Stimulated activated CD8-positive, alpha-beta memory T cell treated with anti-CD3 and anti-CD28 coated beads, Interleukin-4, amount 100 ng/mL, for 48 hours (primary cell): ENCODE measurements at places on chromosomes 2 and 18.

GRCh38 chr2:238466243-238466756, 39.6 kb downstream of the ASB1 start:
- DNase-seq, result no peak

GRCh38 chr18:79819968-79820351, 22.2 kb downstream of the KCNG2 start:
- no peak for DNase-seq

DNA sequence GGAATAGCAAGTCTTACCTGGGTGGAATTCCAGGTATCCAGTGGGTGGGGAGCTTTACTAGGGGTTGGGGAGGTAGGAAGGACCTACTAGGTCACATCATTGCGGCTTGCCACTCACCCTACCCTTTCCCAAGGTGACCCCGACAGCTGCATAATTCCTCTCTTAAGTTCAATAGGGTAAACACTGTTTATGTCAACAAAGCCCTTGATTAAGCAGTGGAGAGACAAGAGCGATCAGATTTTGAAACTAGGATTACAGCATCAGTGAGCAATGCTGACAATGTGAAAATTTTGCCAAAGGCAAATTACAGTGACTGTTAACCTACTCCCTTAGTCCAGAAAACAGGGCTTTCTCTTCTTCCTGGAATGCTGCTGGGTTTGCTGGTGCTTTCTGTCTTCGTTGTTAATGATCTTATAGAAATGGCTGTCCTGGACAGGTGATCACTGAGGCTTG, 14.5 kb downstream of the SLC19A3 start:
- no peak for DNase-seq

- no peak for DNase-seq
These were observed 375.1 kb upstream of the KCNH7 start for GRCh38 chr2:163213661-163214081.

DNA sequence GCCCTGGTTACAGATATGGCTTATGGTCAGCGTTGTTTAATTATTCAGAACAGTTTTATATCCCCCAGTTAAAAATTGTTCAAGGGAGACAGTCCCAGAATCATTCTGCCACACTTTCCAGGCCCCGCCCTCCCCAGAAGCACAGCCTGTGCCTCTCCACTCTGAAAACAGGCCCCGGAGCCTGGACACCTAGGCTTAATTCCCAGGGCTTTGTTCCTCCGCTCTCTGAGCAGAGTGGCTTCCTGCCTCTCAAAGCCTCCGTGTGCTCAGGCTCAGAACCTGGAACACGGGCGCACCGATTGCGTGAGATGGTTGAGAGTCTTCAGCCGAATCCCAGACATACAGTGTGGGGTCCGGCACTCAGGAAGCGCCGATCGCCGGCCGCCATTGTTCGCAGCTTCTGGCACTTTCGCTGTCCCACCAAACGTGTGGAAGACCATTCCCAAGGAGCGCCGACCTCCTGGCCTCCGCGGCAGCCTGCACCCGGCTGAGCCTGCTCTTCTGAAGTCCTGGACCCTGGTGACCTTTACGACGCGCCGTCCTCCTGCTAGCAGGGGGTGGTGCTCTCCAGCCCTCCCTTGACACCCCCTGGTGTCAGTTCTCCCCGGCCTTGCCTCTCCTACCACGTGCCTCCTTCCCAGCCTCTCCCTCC, 45.6 kb downstream of the TWIST2 start:
- DNase-seq, result no peak

DNA sequence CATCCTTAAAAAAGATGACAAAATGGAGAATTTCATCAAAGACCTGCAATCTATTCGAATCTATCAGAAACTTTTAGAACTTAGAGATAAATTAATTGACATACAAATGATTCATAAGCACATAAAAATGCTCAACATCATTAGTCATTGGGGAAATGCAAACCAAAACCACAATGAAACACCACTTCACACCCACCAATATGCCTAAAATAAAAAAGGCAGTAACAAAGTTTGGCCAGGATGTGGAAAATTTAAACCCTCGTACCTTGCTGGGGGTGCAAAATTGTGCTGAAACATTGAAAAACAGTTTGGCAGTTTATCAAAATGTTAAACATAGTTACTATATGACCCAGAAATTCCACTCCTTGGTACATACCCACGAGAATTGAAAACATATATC, 11.5 kb upstream of the EIF2AK3 start:
- DNase-seq, result peak; percentile 28

- no peak for DNase-seq
These were observed 322.9 kb upstream of the ACVR2A start for GRCh38 chr2:147521936-147522335.

DNA sequence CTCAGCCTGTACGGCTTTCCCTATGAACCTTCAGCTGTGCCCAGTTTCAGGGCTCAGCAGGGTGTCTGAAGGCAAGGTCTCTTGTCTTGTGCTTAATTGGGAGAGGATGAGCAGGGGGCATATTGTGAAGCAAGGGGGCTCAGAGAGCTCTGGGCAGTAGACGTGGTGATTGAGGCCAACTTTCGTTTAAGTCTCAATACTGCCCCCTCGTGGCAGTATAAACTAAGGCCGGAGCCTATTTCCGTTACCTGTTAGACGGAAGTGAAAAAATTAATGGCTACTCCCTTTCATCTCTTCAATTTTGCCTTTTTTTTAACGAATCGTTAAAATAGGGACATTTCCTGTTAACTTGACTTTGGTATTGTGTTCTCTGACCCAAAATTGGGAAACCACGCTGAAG, 193.4 kb downstream of the TDRD15 start:
- DNase-seq, result peak; percentile 52

DNA sequence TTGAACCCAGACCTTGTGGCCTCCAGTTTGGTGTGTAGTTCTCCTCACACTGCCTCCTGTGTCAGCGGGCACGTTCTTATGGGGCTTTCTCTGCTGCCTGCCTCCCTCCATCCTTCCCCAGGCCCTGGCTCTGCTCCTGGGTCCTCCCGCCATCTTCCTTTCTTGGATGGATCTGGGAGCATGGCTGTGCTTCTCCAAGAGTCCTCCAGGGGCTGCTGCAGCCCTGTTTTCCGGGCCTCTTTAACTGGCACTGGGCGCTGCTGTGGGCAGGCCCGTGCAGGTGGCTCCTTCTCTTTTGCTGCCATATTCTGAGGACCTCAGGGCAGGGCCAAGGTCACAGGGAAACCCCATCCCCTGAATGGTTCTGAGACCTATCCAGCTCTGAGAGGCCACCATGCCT, 17.8 kb downstream of the THNSL2 start:
- DNase-seq, result no peak

DNA sequence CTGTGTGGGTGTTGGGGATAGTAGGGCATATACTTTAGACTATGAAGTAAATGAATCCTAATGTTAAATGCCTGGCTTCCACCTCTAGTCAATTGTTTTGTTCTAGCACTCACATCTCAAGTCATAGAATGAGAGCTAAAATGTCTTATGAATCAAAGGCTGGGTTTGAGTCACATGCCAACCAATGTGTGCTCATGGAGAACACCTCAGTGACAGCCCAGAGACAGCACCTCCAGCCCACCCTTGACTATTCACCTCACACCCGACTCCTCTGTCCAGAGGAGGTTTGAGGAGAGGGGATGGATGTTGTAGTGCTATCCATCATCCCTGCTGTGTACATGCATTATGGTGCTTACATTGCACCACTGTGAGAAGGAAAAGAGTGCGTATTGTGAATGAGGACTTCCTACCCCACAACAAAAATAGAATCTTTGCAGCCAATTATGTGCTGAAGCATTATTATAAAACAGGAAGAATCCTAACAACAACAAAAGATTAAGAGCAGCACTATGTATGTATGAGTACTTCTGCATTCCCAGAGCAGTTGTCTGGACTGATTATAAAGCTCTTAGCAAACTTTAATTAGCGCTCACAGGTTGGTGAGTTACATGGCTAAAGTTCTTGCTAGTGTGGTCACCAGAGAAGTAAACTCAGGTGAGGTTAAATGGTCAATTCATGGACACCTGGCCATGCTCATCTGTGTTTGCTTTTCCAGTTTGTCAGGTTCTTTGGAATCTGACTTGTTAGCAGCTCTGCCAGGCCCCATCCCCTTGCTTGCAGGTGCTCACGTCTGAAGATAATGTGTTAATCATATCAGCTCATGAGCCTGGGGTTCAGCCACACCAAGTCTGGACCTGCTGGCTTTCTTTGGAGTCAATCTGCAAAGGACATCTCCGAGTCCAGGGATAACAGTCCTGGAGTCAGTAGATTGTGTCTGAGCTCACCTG, 55.3 kb upstream of the NABP1 start:
- DNase-seq, result peak; percentile 35

DNA sequence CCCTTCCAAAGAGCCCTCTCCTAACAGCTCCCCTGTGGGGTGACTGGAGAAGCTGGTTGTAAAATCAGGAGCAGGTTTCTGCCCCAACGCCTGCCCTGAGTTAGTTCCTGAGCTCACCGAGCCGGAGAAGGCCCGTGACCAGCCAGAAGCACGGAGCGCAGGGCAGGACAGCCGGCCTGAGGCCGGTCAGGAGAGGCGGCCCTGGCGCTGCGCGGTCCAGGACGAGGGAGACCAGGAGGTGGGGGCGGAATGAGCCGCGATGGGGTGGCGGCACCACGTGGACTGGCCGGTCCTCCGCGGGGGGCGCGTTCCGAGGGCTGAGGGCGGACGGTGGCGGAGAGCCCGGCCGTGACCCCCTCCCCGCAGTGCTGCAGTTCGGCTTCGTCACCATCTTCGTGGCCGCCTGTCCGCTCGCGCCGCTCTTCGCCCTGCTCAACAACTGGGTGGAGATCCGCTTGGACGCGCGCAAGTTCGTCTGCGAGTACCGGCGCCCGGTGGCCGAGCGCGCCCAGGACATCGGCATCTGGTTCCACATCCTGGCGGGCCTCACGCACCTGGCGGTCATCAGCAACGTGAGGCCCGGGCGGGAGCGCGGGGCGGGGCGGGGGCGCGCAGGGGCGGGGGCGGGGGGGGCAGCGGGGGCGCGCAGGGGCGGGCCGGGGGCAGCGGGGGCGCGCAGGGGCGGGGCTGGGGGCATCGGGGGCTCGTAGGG, 29.0 kb downstream of the ANO7 start:
- peak; percentile 53 for DNase-seq

GRCh38 chr2:188623995-188624643, 332.4 kb downstream of the GULP1 start:
- no peak for DNase-seq

- DNase-seq, result peak; percentile 84
These were observed at the start of gene FBXO41 for GRCh38 chr2:73284296-73285158. Gene FBXO41 (minus strand): TSS chr2:73284478. CDS start chr2:73269630, 14,848 bp downstream.

- DNase-seq, result no peak
These were observed 109.7 kb downstream of the METTL8 start for GRCh38 chr2:171323971-171324528.

DNA sequence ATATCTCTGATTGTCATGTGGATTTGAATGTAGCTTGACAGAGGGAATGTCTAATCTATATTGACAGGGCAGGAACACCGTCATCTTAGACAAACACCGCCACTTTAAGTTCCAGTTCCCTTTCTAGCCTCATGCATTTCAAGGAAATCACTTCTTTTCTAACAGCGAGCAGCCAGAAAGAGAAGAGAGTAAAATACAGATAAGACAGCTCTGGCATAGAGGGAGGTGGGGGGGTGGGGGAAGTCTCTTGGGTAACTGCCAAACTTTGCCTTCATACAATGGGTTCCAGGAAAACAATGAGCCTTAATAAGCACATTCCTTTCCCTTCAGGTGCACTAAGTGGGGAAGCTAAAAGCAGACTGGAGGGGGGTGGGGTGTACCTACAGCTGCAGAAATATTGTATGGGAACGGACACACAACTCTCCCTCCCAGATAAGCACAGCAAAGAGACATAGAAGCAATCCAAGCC, 37.2 kb downstream of the CASP10 start:
- no peak for DNase-seq

GRCh38 chr2:188835821-188836220, 138.4 kb upstream of the COL3A1 start:
- no peak for DNase-seq

DNA sequence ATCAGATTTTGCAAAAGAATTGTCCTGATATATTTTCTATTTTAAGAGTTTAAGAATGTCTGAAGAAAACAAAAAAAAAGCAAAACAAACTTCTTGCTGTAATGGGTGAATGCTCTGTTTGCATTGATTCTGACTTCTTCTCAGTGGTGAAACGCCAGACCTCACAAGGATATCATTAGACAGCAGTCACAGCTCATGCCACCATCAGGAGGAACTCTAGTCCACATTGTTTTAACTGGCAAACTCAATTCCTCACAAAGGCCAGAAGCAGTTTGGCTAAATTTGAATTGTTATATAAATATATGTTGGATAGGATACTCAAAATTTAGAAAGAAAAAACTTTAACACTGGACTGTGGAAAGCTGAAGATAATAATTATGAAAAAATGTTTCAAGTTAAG, 89.4 kb downstream of the DOK6 start:
- no peak for DNase-seq

GRCh38 chr2:234975611-234976010, 23.8 kb downstream of the SH3BP4 start:
- DNase-seq, result no peak

- no peak for DNase-seq
These were observed 22.3 kb downstream of the DTNB start for GRCh38 chr2:25651066-25651465.

GRCh38 chr2:3266925-3267867, 110.4 kb downstream of the EIPR1 start:
- DNase-seq, result no peak

DNA sequence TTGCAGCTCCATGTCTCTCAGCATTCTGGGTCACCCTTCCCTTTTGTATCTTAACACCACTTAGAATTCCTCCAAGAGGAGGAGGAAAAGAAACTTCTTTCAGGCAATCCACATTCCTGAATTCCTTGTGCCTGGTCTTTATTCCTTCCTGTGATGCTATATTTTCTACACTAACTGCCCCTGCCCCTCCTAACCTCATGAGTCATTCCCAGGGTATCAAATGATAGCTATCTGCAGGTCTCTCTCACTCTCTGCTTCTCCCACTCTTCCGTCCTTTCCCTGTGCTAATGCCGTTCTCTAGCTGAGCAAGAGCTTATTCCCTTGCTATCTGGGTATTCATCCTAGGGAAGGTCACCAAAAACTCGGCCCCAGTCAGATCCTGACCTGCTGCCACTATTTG, 395.0 kb upstream of the TCF4 start:
- no peak for DNase-seq

- no peak for DNase-seq
These were observed 202.9 kb downstream of the CCDC85A start for GRCh38 chr2:56386657-56387056.

DNA sequence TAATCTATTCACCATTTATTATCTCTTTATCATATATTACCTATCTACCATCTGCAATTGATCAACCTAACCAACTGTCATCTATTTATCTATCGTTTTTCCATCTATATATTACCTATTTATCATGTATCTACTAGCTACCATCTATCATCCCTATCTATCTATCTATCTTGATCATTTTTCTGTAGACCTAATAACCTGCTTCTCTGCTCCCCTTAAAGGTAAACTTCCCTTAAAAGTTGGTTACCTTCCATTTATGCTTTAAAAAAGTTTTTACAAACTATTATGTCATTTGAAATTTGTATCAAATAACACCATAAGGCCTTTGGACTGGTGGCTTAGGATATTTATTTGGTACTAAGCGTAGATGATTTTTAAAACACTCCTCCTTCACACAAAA, 47.2 kb downstream of the TMEM18 start:
- no peak for DNase-seq

GRCh38 chr2:50401772-50402653, 629.9 kb downstream of the NRXN1 start:
- DNase-seq, result peak; percentile 54

- no peak for DNase-seq
These were observed 31.9 kb downstream of the SH3RF3 start for GRCh38 chr2:109160714-109161440.
